ENCODE measurements at places on chromosomes 13 and 19.

- peak; percentile 3 for DNase-seq
Measured at GRCh38 chr13:48155848-48156247, 60.9 kb upstream of the MED4 start.

- DNase-seq = no peak
Measured at GRCh38 chr13:91169321-91170050, 178.0 kb upstream of the MIR17HG start.

DNA sequence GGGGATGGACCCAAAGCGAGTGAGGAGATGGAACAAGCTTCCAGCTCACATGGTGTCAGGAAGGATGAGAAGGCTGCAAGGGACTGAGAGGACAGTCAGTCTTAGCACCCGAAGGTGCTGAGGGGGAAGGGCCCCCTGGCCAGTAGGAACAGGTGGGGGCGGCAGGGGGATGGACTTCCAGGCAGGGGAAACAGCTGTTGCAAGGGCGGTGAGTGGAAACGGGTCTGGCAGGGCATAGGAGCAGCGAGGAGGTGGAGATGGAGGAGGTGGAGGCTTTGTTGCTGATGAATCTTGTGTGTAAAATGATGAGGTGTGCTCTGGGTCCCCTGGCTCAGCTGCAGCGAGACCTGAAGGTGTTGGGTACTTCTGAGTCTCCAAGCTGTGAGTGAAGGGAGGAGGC, 1.2 kb downstream of the MAP1S start:
- peak; percentile 35 for DNase-seq

- no peak for DNase-seq
Measured at GRCh38 chr19:43468354-43469159, 3.1 kb upstream of the LYPD3 start.

All from foreskin fibroblast (primary cell).